ENCODE measurements at places on chromosomes 5 and 9.

DNA sequence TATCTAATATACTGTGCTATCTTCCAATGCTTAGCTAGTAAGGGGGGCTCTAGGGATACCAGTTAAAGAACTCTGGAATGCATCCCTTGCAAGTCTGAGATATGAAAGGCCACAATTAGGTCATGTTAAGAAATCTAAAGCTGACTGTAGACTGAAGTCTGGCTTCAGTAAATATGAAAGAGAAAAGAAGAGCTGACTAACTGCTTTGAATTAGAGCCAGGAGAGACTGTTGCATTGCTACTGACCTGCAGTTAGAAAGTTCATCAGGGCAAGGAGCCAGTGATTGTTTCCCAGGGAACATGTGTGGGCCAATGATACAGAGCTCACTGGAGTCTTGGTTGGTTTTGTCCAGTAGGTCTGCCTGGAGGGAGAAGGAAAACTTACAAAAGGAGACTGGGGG, 472.1 kb upstream of the TNC start:
- DNase-seq = no peak

GRCh38 chr9:135835131-135835530, 72.2 kb downstream of the CAMSAP1 start:
- DNase-seq = no peak

DNA sequence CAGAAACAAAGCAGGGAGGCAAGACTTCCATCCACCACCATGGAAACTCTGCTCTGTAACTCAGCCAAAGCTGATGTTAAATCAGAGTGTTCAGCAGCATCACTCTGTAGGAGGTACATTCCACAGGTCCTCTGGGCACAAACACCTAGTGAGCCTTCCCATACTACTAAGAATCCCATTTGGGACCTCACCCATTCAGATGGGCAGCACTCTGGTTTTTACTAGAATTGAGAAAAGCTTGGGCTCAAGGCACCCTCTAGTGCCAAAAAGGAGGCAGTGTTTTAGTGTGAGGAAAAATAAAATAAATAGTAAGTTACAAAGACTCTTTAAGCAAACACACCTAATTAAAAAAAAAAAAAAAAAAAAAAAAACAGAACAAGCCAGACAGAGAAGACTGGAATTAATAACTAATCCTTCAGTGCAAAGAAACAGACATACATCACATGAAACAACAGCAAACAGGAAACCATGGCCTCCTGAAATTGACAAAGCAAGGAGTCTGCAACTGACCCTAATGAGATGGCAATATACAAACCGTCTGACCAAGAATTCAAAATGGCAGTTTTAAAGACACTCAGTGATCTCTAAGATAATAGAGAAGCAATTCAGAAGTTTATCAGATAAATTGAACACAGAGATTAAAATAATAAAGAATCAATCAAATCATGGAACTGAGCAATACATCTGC, 159.5 kb downstream of the GNA14 start:
- DNase-seq = no peak

GRCh38 chr9:86097510-86098224, 1.7 kb downstream of the GOLM1 start:
- DNase-seq = no peak

GRCh38 chr5:558326-558725, 34.1 kb upstream of the SLC9A3 start:
- no peak for DNase-seq

DNA sequence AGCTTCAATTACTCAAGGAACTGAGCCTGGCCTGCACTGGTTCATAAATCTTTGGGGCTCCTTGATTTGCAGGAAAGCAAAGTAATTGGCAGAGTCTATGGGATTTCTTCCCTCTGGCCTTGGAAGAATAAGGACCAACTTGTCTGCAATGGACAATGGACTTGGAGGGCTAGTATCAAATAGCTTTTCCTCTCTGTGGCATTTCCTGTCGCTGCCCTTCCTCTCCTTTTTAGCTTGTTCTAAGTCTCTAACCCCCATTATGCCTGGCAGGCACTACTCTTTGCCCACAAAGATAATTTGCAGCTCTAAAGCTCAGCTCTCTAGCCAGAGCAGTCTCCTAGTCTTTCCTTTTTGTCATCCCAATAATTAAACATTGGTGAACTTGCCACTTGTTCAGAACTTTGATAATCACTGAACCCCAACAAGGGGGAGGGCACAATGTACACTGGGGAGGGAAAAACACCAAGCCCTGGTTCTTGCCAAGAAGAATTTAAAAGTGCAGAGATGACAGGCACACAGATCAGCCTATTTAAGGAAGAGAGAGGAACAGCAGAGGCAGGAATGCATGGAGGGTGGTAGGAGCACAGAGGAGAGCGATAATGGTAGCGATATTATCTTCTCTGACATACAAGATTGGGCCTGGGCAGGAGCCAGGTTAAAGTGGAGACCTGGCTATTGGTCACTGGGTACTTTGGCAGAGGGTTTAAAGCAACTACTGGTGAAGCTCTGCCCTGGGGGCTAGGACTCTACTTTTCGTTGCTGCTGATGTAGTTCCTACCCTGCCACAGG, 38.5 kb downstream of the FAM219A start:
- DNase-seq = no peak

- no peak for DNase-seq
Observed at GRCh38 chr5:107383414-107383813, 287.3 kb downstream of the EFNA5 start.

GRCh38 chr5:158812408-158812807, 287.3 kb downstream of the EBF1 start:
- DNase-seq = no peak

DNA sequence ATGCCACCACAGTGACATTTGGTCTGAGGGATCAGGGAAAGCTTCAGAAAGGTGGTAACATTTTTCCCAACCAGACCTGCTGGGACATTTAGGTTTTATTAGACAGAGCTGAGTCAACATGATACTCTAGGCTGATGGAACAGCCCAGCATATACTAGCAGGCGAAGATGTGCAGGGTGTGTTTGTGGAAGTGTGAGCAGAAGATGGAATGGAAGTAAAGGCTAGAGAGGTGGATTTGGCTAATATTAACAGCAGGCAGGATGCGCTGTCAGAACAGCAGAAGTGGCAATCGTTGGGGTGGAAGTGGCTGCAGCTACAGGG, 340.6 kb downstream of the ASTN2 start:
- no peak for DNase-seq

DNA sequence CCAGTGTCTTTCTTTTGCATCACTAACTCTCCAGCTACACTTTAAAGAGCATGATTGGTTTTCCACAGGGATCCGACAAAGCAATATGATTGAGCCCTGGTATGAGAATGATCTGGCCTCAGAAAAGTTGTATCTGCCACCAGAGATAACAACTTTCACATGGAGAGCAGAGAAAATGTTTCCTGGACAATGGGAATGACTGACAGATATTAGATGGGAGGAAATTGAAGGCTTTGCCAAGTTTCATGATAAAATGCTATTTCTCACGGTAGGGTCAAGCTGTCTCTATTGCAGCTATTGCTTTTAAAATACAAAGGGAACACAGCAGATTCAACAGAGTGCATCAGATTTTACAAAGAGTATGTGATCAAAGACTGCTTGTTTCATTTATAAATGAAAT, 56.4 kb upstream of the GLIS3 start:
- DNase-seq = no peak

DNA sequence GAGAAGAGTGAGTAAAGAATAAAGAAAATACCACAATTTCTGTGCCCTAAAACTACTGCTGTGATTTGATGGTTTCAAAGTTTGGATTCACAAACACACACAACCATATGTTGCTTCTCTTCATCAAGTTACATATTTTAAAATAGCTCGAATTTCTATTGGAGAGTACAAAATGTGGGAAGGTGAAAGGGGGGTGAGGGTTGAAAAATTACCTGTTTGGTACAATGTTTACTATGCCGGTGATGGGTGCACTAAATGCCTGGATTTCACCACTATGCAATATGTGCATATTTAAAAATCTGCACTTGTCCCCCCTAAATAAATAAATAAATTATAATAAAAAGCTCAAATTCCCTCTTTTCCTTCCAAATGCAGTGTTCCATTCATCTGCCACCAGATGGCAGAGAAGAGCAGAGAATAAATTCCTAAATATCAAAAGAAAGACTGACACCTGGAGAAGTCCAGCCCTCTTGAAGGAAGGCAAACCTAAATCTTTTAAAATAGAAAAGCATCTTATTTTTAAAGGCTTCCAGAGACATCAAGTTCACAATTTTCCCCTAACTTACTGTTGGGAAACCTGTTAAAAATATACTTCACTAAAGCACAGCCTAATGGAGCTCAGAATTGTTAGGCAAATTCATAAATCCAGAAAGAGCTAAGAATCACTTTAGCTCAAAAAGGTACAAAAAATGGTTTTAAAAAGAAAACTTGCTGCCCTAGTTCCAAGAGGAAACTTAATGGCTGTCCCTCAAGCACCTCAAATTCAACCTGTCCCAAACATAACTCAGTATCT, 24.8 kb upstream of the HNRNPA0 start:
- no peak for DNase-seq

DNA sequence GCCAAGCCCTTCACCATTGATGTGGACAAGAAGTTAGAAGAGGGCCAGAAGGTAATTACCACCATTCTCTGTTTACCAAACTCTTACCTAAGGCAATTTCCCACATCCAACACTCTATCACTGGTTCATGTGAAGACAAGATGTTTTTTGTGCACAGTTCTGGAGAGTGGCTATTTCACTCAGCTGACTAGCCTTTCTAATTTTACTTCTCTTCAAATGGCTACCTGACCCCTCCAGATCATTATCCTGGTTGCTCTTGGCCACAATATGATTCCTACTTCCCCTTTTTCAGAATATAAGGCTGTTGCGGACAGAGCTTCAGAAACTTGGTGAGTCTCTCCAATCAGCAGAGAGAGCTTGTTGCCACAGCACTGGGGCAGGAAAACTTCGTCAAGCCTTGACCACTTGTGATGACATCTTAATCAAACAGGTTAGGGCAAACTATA, 7.1 kb downstream of the KIF20A start:
- DNase-seq = no peak

DNA sequence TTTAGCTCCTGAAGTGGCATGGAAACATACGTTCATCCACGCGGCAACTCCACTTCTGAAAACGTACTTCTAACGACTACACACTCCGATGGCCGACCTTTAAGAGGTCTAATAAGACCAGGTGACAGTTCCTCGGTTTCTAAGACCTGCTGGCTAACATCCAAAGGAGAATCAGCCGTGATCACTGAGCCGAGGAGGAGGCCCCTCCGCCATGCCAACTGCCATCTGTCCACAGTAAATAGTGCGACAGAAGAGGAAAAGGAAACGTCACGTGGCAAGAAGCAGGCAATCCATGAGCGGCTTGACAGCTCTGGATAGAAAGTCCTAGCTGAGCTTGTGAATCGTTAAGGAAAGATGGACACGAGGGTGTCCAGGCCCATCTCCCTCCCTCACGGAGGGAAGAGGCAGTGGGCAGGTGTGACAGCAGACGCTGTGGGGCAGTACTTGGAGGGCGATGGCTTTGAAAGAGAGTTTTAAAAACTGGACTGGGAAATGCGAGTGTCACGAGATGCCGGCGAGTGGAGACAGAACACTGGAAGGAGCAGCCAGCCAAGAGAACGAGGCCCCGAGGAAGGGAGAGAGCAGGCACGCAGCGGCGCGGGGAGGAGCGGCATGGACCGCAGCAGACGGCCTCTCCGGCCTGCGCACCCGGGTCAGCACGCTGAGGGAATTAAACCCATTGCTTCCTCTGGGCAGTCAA, 66.7 kb upstream of the TBC1D9B start:
- DNase-seq = no peak

- DNase-seq = no peak
Observed at GRCh38 chr5:2989517-2989916, 238.0 kb upstream of the IRX2 start.

DNA sequence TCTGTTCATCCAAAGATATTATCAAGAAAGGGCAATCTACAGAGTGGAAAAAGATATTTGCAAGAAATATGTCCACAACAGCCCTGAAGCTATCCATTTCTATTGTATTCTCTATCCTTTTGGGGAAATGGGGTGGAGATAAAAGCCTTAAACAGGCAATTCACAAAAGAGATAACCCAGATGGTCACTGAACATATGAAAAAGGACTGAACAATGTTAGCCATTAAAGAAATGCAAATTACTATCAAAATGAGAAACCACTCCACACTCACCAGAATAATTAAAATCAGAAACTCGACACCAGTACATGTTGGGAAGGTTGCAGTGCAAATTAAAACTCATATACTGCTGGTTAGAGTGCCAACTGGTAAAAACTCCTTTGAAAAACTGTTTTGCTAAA, 955.2 kb upstream of the DMAC1 start:
- no peak for DNase-seq

Data from GM12892 (cell line).